Ovary (tissue), 10 donors: ENCODE measurements at places on chromosomes 6 and 20. TPM values are rescaled to one million over a fixed set of nuclear protein-coding genes. Genes with fewer than 3 reads are reported as not detected.

DNA sequence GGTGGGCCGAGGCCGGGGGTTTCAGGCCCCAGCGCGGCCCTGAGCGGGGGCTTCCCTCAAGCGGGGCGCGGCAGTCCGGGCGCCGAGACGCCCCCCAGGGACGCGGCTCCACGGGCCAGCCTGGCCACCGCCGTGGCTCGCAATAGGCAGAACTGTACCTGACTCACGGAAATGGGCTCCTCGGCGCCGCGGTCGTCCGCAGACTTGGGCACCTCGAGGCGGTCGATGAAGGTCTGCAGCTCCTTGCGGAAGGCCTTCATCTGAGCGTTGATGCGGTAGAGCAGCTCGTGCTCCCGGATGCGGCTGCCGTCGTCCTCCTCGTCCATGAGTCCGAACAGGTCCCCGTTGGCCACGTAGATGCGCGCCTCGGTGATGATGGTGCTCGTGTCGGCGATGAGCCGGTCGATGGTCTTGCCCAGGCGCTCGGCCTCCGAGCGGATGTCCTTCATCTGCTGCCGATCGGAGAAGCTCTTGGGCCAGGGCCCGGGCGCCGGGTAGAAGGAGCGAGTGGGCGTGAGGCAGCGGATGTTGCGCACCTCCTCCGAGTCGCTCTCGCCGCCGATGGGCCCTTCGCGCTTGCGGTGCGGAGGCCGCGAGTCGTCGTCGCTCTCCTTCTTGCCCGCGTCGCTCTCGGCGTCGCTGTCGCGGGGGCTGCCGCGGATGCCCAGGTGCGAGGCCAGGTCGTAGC lies 16.1 kb upstream of the KIAA0408 start:
- H3K27ac ChIP-seq = no peak overlapping the region
- no peak overlapping the region for H3K4me3 ChIP-seq
- no peaks in the 10 kb centered on the region for H3K4me1 ChIP-seq
- no peaks in the 10 kb centered on the region for H3K36me3 ChIP-seq

- no peak overlapping the region for H3K27ac ChIP-seq
- no peaks in the 10 kb centered on the region for H3K4me1 ChIP-seq
- H3K36me3 ChIP-seq = no peaks in the 10 kb centered on the region
- no peak for DNase-seq
Measured at GRCh38 chr20:14451458-14451857, 114.0 kb upstream of the FLRT3 start.

GRCh38 chr6:97293198-97293696 lies 10.2 kb upstream of the MMS22L start:
- no peaks in the 10 kb centered on the region for H3K36me3 ChIP-seq
- no peaks in the 10 kb centered on the region for H3K4me1 ChIP-seq
- H3K27me3 ChIP-seq = no peaks in the 10 kb centered on the region
- no peak for DNase-seq
- no peak overlapping the region for H3K27ac ChIP-seq

Gene PPARD
- total RNA-seq = 25.9 TPM

DNA sequence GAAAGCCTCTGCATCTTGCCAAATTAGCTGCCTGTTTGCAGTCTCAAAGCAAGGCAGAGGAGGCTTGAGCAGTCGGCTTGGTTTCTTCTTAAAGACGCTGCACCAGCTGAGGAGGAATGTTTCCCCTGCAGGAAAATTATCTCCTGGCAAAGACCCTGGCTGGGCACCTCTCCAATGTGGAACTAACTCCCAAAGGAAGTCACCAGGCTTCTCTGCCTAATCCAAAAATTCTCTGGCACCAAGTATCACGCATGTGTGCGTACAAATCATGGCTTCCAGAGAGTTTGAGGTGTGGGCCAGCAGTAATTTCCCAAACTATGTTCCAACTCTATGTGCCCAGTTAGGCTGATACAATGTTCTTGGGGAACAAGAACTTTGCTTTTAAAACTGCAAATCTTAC lies 176.2 kb downstream of the KIF16B start:
- peaks cover 4% of the 10 kb centered on the region for H3K4me1 ChIP-seq
- H3K36me3 ChIP-seq = no peaks in the 10 kb centered on the region
- H3K27ac ChIP-seq = no peak overlapping the region
- no peak overlapping the region for H3K4me3 ChIP-seq
- H3K27me3 ChIP-seq = no peaks in the 10 kb centered on the region

Gene HINT3
- 20.4 TPM for total RNA-seq

Gene PPP1R10
- 47.6 TPM for total RNA-seq

- H3K36me3 ChIP-seq = no peaks in the 10 kb centered on the region
- H3K27ac ChIP-seq = no peak overlapping the region
- no peak for DNase-seq
- H3K27me3 ChIP-seq = peaks cover 2% of the 10 kb centered on the region
- H3K4me1 ChIP-seq = no peaks in the 10 kb centered on the region
Measured at GRCh38 chr6:125868252-125868651, 77.5 kb downstream of the NCOA7 start.

Gene SPEF1
- total RNA-seq = not detected

DNA sequence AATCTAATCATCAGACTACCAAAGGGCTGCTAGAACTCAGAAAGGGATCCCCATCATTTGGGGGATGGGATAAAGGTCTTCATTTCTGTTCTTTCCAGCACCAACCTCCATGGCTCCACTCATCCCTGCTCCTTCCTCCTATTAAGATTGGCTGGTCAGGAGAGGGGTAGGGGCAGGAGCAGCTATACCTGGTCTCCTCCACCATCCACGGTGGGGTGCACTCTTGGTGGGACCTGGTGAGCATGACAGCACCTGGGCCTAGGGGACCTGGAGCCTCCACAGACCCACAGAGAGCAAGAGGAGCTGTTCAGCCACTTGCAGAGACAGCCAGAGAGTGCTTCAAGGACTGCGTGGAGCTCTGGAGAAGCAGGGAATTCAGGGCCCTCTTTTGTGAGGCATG lies 6.1 kb upstream of the ULBP2 start:
- H3K4me3 ChIP-seq = no peak overlapping the region
- H3K27ac ChIP-seq = no peak overlapping the region
- H3K4me1 ChIP-seq = no peaks in the 10 kb centered on the region
- peaks cover 3% of the 10 kb centered on the region for H3K27me3 ChIP-seq

- no peak overlapping the region for H3K27ac ChIP-seq
- DNase-seq = no peak
- no peaks in the 10 kb centered on the region for H3K27me3 ChIP-seq
Measured at GRCh38 chr6:125983246-125983945, 2.9 kb upstream of the TRMT11 start.

- peak overlapping the region; percentile 38 for H3K4me3 ChIP-seq
- H3K4me1 ChIP-seq = peaks cover 10% of the 10 kb centered on the region
- no peak overlapping the region for H3K27ac ChIP-seq
- no peaks in the 10 kb centered on the region for H3K36me3 ChIP-seq
Measured at GRCh38 chr20:32457479-32457986, 99.4 kb downstream of the ASXL1 start.

GRCh38 chr6:135270676-135271536 lies 89.8 kb downstream of the MYB start:
- no peaks in the 10 kb centered on the region for H3K36me3 ChIP-seq
- no peak overlapping the region for H3K27ac ChIP-seq
- DNase-seq = no peak
- H3K4me1 ChIP-seq = no peaks in the 10 kb centered on the region

Gene SOX18
- 24.7 TPM for total RNA-seq

Gene RGS17
- total RNA-seq = 0.36 TPM

GRCh38 chr6:15280028-15280427 lies 34.2 kb downstream of the JARID2 start:
- H3K27ac ChIP-seq = no peak overlapping the region
- no peak for DNase-seq
- H3K27me3 ChIP-seq = no peaks in the 10 kb centered on the region
- H3K4me1 ChIP-seq = peaks cover 8% of the 10 kb centered on the region

DNA sequence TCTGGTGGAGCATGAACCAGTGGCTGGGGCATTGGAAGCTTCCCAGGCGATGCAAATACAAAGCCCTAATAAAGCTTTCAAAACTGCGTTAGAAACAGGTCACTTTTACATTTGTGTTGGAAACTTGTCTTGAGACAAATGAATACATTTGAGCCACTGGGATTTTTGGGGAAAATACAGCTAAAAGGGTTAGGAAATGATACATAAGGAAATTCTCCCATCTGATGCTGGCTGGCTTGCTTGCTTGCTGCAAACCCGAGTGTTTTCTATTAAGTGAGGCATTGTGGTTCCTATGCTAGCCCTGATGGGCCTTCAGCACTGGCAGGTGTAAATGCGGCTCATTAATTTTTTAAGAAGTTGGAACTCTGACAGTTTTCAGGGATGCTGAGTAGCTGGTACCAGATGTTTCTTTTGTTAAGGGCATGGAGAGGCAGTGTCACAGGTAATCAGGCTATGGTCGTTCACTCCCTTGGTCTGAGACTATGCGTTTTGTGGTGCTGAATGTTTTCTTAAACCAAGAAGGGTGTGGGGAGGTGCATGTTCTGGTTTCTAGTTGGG lies 35.2 kb downstream of the RREB1 start:
- no peak overlapping the region for H3K27ac ChIP-seq
- H3K4me1 ChIP-seq = peaks cover 21% of the 10 kb centered on the region
- no peak for DNase-seq
- H3K4me3 ChIP-seq = no peak overlapping the region
- H3K36me3 ChIP-seq = no peaks in the 10 kb centered on the region

Gene NRN1
- total RNA-seq = 5.5 TPM

GRCh38 chr20:47566269-47566668 lies 64.6 kb downstream of the NCOA3 start:
- peaks cover 10% of the 10 kb centered on the region for H3K4me1 ChIP-seq
- no peaks in the 10 kb centered on the region for H3K36me3 ChIP-seq
- H3K27me3 ChIP-seq = no peaks in the 10 kb centered on the region
- H3K27ac ChIP-seq = no peak overlapping the region

- H3K4me1 ChIP-seq = no peaks in the 10 kb centered on the region
- no peaks in the 10 kb centered on the region for H3K27me3 ChIP-seq
- no peak overlapping the region for H3K27ac ChIP-seq
- H3K4me3 ChIP-seq = no peak overlapping the region
Measured at GRCh38 chr20:45548410-45548809, 1.2 kb upstream of the EPPIN start.

- no peaks in the 10 kb centered on the region for H3K36me3 ChIP-seq
- H3K4me1 ChIP-seq = peaks cover 30% of the 10 kb centered on the region
- H3K4me3 ChIP-seq = no peak overlapping the region
Measured at GRCh38 chr6:166621114-166621540, 5.9 kb downstream of the RPS6KA2 start.

GRCh38 chr20:3092611-3093379 lies 8.3 kb upstream of the AVP start:
- no peaks in the 10 kb centered on the region for H3K4me1 ChIP-seq
- no peaks in the 10 kb centered on the region for H3K36me3 ChIP-seq
- H3K4me3 ChIP-seq = no peak overlapping the region

- no peak overlapping the region for H3K4me3 ChIP-seq
- no peaks in the 10 kb centered on the region for H3K4me1 ChIP-seq
- no peak for DNase-seq
- H3K36me3 ChIP-seq = no peaks in the 10 kb centered on the region
- no peaks in the 10 kb centered on the region for H3K27me3 ChIP-seq
Measured at GRCh38 chr6:28565823-28566526, 40.3 kb downstream of the GPX5 start.

Gene ARG1
- 0.30 TPM for total RNA-seq

Gene NOX3
- total RNA-seq = not detected

- no peaks in the 10 kb centered on the region for H3K36me3 ChIP-seq
- H3K27ac ChIP-seq = no peak overlapping the region
- H3K4me3 ChIP-seq = no peak overlapping the region
- no peaks in the 10 kb centered on the region for H3K4me1 ChIP-seq
Measured at GRCh38 chr6:146847426-146847825, 248.7 kb downstream of the ADGB start.

- H3K4me1 ChIP-seq = peaks cover 2% of the 10 kb centered on the region
- no peak for DNase-seq
- no peak overlapping the region for H3K4me3 ChIP-seq
- no peak overlapping the region for H3K27ac ChIP-seq
- H3K27me3 ChIP-seq = no peaks in the 10 kb centered on the region
Measured at GRCh38 chr6:71404145-71404966, 115.7 kb downstream of the OGFRL1 start.

DNA sequence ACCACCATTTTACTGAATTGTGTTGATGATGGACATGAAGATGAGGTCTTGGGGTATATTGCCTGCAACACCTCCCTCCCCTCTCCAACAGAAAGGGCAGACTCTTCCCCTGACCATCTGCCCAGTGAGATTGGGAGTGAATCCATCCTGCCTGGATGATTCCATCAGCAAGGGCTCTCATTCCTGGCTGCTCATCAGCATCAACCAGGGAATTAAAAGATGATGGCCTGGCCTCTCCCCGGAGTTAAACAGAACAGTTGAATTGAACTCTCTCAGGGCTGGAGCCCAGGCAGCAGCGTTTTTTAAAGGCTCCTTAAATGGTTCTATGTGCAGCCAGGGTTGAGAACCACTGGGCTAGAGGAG lies 14.6 kb upstream of the MRPS18A start:
- no peak overlapping the region for H3K4me3 ChIP-seq
- H3K27me3 ChIP-seq = no peaks in the 10 kb centered on the region
- peak overlapping the region; percentile 1 for H3K27ac ChIP-seq
- peaks cover 17% of the 10 kb centered on the region for H3K4me1 ChIP-seq
- no peak for DNase-seq

Gene SIRT5
- total RNA-seq = 22.2 TPM

- H3K4me3 ChIP-seq = no peak overlapping the region
- H3K27ac ChIP-seq = no peak overlapping the region
- no peak for DNase-seq
- no peaks in the 10 kb centered on the region for H3K4me1 ChIP-seq
- no peaks in the 10 kb centered on the region for H3K27me3 ChIP-seq
- no peaks in the 10 kb centered on the region for H3K36me3 ChIP-seq
Measured at GRCh38 chr6:167219967-167220512, 62.3 kb upstream of the GPR31 start.

DNA sequence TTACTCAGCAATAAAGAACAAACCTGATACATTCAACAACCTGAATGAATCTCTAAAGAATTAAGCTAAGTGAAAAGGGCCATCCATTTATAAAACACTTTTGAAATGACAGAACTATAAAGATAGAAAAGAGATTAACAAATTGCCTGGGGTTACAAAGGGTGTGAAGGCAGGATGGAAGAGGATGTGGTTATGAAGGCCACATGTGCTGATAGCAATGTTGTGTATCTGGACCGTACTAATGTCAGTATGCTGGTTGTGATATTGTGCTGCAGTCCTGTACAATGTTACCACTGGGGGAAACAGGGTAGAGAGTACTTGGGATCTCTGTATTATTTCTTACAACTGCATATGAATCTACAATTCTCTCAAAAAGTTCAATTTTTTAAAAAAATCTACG lies 36.4 kb downstream of the ELOVL5 start:
- no peaks in the 10 kb centered on the region for H3K36me3 ChIP-seq
- H3K4me3 ChIP-seq = no peak overlapping the region
- H3K27me3 ChIP-seq = no peaks in the 10 kb centered on the region
- peaks cover 4% of the 10 kb centered on the region for H3K4me1 ChIP-seq

Gene PAK5
- total RNA-seq = not detected

DNA sequence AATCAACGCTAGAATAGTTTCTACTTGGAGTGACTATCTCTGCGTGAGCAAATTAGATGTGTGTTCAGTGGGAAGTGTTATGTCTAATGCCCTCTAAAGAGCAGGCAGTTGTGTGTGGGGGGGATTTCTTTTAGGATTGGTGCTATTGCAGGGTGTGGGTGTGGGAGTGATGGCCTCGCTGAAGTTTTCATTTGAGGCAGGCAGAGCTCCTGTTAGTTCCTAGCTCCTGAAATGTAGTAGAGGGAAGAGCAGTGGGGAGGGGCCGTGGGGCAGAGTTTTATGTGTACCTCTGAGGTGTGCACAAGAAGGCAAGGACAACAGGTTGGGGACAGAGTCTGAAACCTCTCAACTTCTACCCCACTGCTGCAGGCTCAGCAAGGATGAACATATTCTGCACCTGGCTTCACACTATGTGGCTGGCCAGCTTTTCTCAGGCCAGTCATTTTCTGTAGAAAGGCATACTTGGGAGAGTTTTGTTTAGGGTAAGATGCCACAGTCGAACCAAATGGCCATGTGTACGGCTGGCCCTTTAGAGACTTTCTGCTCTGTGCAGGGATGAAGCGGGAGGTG lies 229.2 kb upstream of the SUPT3H start:
- H3K4me1 ChIP-seq = no peaks in the 10 kb centered on the region
- DNase-seq = no peak
- no peak overlapping the region for H3K27ac ChIP-seq
- H3K4me3 ChIP-seq = no peak overlapping the region
- H3K27me3 ChIP-seq = no peaks in the 10 kb centered on the region
- no peaks in the 10 kb centered on the region for H3K36me3 ChIP-seq
